ENCODE measurements at places on chromosomes 5 and 9.

DNA sequence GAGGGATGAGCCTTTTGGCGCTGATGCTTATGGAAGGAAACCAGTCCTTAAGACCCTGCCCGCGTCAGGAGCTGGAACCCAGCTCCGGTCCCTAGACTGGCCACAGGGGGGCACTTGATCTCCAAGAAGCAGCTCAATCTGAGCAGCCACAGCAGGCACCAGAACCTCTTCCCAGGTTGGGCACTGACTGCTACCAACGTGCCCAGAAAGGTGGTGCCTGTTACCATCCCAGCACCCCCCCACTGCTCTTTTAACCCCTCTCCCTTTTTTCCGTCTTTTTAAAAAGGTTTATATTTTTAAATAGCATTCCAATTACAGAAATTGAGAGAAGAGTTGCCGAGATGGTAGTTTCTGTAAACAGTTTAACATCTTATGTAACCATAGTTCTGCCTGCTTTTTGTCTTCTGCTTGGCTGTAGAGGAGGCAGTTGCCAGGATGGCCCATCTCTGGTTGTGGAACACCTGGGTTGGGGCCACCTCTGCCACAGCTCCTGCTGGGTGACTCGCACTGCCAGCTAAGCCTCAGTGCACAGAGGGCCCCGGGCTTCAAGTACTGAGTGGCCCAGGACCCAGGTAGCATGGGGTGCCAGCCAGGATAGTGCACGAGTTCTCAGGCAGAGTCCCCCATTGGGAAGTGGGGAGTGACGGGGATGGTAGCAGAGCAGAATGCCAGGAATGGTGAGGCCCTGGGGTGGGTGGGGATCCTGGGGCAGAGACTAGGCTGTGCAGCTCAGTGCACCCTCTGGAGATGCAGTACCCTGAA, 62.8 kb downstream of the PFDN1 start:
- no peak for DNase-seq

- no peak for DNase-seq
Measured at GRCh38 chr5:139696167-139696893, 48.2 kb downstream of the CXXC5 start.

DNA sequence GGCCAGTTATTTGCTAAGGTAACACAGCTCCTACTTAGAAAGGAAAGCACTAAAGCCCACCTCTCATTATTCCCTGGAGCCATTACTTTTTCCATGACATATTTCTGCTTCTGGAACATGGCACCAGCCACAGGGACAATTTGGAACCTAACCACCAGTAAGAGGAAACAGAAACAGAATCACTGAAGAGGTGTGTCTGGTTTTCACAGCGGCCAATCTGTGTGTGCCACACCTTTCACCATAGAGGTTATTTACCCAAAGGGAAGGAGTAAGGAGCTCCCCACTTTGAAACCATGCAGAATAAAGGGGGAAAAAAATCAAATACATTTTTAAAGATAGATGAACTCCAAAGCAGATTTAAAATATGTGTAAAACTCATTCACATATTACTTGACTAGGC, 21.1 kb downstream of the PRUNE2 start:
- no peak for DNase-seq

GRCh38 chr9:89877051-89878002, 272.5 kb downstream of the GADD45G start:
- no peak for DNase-seq

- no peak for DNase-seq
Measured at GRCh38 chr5:108827131-108827530, 79.4 kb downstream of the FER start.

DNA sequence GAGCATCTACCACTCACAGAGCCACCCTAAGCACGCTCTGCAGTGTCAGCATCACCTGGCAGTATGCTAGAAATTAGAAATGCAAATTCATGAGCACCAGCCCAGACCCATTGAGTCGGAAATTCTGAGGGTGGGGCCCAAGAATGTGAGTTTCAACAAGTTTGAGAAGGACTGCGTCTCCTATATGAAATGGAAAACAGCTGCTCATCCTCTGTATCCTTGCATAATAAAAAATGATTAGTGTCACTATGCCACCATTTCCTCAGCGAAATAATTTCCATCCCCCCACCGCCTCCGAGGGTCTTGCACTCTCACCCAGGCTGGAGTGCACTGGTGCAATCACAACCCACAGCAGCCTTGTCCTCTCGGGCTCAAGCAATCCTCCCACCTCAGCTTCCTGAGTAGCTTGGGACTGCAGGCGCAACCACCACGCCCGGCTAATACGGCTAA, 1.3 kb upstream of the IQGAP2 start:
- no peak for DNase-seq

- no peak for DNase-seq
Measured at GRCh38 chr9:134222018-134222573, 57.7 kb upstream of the RNU6ATAC start.

DNA sequence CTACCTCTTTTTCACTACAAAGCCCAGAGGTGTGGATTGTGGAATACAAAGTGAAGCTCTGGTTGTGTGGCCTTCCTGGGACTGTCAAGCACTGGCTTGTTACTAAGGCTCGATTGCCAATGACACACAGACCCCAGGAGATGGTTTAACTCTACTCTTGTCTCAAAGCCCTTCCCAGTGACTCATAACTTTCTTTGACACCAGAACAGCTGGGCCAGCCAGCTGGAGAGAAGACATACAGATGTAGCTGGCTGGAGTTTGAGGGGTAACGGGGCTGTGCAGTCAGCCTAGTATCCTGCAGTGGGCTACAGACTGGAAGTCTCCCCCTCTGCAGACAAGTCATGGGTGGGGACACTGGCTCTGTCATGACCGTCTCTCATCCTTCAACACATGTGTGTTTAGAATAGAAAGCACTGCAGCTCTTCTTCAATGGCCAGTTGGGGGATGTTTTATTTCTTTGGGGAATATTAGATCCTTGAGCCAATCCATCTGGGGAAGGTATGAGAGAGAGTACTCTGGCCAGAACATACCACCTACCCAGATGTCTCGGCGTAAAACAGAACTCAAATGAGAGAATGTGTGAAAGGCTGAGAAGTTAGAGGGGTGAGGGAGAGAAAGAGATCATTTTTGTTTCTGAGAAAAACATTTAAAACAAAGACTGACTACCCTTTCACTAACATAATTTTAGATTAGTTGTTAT, 53.3 kb downstream of the SEMA6A start:
- no peak for DNase-seq

DNA sequence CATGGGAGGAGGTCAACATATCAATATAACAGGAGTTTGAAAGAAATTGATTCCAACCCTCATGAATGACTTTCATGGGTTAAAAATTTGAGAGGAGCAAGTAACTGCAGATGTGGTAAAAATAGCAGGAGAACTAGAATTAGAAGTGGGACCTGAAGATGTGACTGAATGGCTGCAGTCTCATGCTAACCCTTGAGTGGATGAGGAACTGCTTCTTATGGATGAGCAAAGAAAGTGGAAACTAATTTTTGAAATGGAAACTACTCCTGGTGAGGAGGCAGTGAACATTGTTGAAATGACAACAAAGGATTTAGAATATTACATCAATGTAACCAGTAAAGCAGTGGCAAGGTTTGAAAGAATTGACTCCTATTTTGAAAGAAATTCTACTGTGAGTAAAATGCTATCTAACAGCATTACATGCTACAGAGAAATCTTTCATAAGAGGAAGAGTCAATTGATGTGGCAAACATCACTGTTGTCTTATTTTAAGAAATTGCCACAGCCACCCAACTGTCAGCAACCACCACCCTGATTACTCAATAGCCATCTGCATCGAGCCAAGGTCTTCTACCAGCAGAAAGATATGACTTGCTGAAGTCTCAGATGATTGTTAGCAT, 1683.2 kb downstream of the MAT2B start:
- no peak for DNase-seq

GRCh38 chr9:4131946-4132345, 167.9 kb downstream of the GLIS3 start:
- DNase-seq = no peak

DNA sequence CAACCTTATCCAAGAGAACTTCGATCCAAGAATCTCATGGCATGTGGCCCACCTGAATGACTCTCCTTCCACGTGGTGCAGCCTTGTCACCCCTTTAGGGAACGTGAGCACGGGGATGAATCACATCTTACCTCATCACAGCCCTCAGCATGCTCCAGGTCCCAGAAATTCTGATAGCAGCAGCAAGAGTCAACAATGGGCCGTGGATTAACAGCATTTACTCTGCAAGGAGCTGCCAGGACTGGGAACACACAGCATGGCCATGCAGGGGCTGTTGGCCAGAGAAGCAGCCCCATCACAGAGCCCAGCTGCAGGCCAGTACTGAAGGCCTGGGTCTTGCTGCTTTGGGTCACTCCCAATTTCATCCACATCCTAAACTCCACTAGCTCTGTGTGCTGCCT, 150.4 kb downstream of the C5orf15 start:
- no peak for DNase-seq

DNA sequence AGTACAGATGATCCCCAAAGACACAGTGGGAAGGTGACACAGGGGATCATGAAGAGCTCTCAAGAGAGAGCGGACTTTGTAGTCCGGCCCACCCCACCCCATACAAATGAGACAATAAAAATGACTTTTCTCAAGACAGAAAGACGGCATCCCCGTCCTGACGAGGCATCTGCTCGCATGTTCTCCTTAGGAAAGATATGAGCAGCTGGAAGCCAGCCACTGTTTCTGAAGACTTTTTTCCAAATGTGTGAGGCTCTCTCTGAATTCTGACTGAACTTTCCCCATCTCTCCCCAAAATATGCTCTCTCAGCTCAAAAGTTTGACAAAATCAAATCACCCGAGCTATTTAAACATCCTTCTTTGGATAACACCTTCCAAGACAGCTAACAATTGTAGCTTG, 105.2 kb downstream of the RFK start:
- no peak for DNase-seq

DNA sequence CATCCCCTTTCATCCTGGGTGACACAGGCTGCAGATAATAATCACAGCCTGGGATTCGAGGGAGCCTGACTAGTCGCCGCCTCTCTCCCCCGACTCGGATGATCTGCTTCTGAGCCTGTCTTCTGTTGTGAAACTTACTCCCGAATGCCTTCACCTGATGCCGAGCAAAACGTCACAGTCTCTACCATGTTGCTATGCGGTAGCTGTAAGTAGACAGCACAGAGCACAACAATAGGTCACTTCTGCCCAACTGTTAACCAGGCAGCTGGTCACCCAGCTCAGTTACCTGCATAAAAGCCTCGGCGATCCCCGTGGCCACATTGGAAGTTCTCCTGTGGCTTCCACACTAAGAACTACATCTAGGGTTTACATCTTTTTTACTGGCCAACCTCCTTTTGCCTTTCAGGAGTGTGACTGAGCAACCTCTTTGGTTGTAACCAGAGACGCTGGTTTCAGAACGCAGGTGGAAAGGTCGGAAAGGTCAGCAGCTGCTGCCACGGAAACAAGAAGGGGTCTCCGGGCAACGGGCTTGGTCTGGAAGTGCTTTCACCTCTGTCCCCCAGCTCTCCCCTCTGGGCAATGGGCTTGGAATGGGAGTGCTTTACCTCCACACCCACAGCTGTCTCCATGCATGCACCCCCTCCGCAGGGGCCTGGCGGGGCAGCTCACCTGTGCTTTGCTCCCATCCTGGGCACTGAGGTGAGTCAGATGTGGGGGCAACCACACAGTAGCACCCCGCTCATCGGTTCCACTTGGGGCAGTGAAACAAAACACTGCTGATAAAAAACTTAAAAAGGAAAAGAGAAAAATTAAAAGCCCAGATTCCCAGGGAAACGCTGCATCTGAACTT, 7.6 kb upstream of the PPP1R26 start:
- DNase-seq = peak; percentile 76

DNA sequence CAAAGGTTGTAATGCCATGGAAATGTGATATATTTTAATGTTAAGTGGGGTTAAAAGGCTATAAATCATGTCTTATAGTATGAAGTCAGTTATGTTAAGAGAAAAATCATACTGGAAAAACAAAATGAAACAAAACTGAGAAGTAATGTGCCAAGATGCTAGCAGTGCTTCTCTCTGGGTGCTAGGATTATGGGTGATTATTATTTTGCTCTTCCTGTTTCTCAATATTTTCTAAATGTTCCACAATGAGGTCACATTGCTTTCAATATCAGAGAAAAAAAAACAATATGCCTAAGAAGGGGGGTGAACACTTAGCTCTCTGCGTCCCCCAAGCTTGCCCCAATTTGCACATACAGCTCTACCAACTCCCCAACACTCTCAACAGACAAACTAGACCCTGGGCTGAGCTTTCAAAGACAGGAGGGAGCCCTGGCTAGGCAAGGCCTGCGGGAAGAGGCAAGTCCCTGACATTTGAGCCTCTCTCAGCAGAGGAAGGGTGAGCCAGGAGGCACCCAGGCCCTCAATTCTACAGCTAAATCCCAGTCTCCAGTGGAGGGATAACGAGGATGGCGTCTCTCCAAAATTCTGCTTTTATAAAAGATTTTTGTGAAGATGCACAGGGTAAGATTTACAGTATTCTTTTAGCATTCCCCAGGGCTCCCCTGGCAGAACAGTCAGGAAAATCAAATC, 24.4 kb downstream of the WHRN start:
- DNase-seq = no peak

GRCh38 chr5:141465351-141465750, 10.4 kb upstream of the PCDHGC3 start:
- DNase-seq = no peak

DNA sequence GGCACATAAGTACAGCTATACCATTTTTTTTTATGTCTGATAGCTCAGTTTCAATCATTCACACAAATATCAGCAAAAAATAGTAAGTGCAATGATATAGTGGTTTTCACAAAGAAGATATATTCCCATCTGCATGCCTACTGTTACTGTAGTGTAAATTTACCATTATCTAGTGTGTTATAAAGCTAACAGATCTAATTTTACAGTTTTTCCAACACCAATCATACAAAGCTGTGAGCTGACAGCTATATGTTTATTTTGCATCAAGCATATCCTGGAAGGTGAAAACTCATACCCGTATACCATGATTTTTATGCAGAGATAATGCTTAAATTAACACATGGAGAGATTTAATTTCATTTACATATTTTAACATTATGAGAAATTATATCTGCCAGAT, 89.9 kb upstream of the HAPLN1 start:
- no peak for DNase-seq

DNA sequence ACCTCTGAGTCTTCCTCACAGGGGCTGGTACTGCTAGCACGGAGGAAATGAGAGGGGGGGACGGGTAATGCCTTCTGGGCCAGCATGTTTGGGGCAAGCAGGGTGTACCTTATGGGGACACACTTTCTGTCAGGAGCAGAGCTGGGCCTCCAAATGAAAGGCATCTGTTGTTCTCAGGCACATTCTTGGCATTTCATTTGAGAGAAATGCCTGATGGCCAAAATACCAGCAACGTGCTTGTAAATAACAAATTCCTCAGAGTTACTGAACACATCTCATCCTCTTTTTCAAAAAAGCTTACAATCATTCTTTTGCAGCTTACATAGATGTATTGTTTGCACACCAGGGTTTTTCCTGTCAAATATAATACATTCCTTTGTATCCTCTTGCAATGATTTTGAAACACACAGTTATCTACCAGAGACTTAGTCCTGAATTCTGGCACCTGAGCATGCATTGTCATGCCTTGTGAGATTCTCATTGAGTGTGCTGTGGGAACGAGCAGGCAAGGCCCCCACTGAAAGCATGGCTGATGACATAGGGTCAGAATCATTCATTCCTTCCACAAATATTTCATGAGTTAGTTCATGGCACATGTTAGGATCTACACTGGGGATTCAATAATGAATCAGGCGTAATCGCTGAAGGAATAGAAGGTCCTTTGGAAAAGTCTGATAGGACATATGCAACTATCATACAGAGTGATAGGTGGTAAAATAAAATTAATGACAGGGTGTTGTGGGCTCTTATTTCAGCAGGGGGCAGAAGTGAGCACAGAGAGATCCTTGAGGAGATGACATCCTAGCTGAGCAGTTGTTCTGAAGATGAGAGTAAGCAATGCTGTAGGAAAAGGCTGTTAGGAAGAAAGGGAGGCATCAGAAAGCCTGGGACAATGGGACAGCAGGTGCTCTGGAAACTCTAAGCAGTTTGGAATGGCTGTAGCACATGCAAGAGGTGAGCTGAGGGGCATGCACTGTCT, 260.9 kb upstream of the TUT7 start:
- DNase-seq = no peak
